ENCODE measurements at places on chromosomes 13 and 19.

- DNase-seq, result no peak
Measured at GRCh38 chr13:72696579-72696978, 30.9 kb downstream of the MZT1 start.

- no peak for DNase-seq
Measured at GRCh38 chr13:110271313-110271712, 35.6 kb downstream of the COL4A1 start.

DNA sequence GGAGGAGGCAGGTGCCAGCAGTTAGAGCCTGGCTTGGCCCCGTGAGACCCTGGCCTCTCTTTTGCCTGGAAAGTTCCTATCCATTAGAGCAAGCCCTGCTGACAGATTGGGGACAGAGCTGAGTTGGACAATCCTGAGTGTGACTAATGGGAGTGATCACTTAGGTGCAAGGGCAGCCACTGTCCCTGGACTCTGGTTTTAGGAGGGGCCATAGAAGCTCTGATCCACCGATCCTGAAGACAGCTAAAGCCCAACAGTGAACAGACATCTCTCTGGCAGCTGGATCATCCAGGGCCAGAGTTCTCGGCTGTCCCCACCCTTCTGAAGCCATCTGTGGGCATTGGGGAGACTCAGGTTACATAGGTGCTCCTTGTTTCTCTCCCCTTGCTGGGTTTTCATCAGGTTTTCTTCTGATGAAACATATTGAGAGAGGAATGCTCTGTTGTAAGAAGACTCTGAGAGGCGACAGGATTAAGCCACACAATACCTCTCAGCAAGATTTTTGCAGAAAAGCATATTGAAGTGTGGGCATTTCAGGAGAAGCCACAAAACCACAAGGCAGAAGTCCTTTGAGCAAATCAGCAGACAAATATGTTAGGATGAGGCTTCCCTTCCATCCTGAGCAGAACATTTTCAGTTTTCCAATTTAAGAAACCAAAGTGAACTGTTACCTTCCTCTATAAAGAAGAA, 288.0 kb upstream of the MAB21L1 start:
- no peak for DNase-seq

- DNase-seq, result no peak
Measured at GRCh38 chr13:31639443-31640163, 99.7 kb upstream of the RXFP2 start.

GRCh38 chr13:35812736-35813135, 318.4 kb downstream of the DCLK1 start:
- DNase-seq, result no peak

- no peak for DNase-seq
Measured at GRCh38 chr13:110589793-110590390, 25.5 kb upstream of the NAXD start.

- no peak for DNase-seq
Measured at GRCh38 chr13:44732503-44733098, 156.5 kb upstream of the TSC22D1 start.

DNA sequence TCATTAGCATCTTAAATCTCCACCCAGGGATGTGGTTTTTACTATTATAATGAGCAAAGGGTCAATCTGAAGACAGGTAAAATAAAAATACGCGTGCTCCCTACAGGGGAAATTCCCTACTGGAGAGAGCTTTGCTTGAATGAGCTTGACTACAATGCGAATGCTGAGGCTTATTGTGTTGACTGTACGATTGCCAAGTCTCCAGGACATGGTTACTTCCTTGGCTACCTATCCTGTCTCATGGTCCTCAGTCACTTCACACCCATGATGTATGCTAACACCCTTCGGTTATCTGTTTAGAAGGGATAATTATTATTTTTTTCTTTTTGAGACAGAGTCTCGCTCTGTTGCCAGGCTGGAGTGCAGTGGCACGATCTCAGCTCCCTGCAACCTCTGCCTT, 61.7 kb downstream of the ZNF627 start:
- DNase-seq, result no peak
